Activated T-cell treated with anti-CD3 and anti-CD28 coated beads, Interleukin-2, amount 50 U/mL, for 1 hour (primary cell): ENCODE measurements at places on chromosomes 2 and 18.

DNA sequence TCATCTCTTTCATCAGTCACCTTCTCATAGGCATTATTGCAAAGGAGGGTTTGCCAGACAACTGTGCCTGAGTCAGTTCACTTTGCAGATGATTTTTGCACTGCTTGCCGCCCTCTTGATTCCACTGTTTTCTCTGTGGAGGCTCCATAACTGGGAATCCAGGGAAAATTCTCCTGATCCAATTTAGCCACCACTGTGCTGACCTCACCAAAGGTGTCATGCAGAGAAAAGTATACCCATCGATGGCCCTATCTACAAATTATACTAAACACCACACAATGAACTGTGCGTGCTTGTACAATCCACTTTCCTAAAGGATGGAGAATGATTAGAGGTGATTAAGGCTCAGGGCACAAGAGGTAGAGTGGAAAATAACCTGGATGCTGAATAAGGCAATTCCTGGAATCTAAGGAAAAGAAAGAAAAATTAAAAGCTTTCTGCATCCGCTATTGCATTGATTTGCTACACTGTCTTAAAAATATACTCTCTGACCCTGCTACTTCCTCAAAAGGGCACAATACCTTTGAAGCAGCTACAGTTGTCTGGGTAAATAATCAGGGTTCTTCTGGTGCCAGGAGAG is 409.4 kb downstream of the RIT2 start:
- no peak for DNase-seq

DNA sequence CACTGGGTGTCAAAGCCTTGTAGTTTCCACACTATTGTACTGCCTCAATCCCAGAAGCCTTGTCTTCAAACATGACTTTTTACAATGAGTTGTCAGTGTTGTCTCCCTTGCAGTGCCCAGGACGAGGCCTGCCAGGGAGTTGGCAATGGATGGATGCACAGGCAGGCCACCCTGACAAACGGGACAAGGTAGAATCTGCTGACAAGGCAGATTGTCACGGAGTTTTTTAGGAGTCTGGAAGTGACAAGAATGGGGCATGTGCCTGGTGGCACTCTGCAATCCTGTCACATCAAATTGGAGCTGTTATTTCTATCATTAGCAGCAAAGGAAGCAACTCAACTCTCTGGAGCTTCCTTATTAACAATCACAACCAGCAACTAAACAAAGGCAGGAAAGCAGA is 25.2 kb upstream of the GPR39 start:
- no peak for DNase-seq

- no peak for DNase-seq
These were observed 5.6 kb downstream of the MERTK start for GRCh38 chr2:111903930-111904439.

DNA sequence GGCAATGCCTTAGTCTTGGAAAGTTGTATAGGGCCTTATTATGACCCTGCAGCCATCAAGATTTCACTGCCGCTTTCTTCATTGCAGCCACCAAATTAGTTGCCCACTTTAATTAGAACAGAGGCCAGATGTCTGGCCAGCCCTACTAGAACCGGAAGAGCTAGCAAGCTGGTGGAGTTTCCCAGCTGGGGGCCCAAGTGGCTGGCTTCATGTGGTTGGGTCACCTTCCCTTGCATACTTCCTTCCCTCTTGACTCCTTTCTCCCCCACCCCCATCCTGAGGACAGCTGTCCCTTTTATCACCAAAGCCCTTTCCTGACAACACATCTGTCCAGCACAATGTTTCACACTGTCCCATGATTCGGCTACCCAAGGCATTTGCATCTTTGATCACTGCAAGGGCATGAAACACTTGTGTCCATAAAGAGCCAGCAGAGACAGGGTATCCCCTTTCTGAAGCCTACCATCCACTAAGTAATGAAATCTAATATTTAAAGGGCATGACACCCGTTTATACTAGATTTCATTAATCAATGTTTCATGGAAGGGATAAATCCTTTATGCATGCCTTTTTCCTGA is 187.2 kb downstream of the BCL11A start:
- no peak for DNase-seq

DNA sequence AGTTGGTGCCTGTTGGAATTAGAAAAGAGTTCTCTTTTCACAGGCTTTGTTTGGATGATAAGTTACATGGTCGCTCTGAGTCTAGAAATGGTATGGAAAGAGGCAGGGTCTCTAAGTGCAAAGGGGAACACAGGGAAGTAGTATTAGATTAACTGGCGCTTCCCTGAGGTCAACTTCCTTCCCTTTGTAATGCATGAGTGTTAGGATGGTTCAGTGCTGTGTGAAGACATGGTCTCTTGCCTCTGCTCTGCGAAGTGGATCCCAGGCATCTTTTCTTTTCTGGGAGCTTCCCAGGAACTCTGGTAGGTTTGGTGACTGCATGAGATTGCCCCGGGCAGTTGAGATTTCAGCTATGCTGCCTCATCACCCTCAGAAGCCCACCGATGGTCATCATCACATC is 170.3 kb downstream of the MIB1 start:
- DNase-seq: no peak

DNA sequence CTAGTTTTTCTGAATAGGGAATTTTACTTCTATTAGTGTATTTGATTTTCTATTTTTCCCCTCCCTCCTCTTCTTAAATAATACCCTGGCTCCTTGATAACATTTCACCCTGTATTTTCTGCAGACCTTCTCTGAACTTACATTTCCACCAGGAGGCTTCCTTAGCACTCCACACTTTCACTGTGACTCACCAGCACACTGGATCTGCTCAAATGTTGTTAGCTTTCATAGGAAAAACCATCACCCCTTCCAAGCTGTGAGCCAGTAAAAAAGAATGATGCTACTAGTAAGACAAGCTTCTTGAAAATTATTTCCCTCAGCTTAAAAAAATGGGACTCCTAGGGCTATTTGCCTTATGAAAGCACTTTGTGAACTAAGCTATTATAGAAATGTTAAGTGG is 16.1 kb downstream of the SUPT7L start:
- DNase-seq: no peak

DNA sequence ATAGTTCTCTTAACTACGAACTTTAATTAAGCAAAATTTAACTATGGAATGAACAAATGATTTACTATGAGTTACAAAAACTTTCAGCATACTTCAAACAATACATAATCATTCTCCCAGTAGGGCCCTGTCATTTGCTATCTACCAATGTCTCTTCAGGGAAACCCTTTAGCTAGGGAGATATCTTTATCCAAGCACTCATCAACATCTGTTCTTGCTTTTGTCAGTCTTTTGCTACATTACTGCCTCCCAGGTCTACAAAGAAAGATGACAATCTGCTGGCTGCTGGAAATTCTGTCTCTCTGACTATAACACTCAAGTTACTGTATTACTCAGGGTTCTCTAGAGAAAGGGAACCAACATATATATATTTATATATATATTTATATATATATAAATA is 1626.3 kb upstream of the CELF4 start:
- DNase-seq: no peak

DNA sequence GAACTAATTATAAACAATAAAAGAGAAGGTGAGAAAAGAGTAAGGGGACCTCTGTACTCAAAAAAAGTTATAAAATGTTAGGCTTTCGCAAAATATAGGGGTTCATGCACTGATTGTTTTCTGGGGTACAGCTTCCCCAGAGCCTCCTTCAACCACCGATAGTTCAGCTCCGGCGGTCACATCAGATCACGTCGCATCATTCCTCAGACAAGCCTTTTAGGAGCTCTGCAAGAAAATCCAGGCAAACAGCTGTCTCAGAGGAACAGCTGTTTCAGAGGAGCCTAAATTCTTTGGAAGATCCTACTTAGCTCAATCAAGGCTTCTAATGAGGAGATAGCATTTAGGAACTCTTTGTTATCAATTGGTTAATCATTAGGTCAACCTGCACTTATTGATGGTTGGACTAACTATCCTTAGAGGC is 78.7 kb downstream of the MYCN start:
- no peak for DNase-seq

- DNase-seq: no peak
These were observed 416.6 kb upstream of the MEX3C start for GRCh38 chr18:51614033-51614432.

DNA sequence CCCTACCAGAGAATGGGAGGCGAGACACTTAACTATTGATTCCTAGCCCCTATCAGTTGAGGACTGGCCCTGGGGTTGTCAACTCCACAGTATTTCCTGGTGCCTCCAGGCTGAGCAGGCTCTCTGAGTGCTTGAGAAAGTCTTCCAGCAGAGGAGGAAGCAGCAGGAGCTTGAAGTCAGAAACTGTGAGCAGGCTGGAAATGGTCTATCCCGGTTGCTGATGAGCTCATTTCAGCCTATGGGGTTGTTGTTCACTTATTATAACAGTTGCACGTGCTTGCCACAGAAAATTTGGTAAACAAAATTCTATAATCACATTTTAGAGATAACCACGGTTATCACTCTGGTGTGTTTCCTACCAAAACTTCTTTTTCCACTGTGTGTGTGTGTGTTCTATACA is 254.7 kb upstream of the THUMPD2 start:
- no peak for DNase-seq

DNA sequence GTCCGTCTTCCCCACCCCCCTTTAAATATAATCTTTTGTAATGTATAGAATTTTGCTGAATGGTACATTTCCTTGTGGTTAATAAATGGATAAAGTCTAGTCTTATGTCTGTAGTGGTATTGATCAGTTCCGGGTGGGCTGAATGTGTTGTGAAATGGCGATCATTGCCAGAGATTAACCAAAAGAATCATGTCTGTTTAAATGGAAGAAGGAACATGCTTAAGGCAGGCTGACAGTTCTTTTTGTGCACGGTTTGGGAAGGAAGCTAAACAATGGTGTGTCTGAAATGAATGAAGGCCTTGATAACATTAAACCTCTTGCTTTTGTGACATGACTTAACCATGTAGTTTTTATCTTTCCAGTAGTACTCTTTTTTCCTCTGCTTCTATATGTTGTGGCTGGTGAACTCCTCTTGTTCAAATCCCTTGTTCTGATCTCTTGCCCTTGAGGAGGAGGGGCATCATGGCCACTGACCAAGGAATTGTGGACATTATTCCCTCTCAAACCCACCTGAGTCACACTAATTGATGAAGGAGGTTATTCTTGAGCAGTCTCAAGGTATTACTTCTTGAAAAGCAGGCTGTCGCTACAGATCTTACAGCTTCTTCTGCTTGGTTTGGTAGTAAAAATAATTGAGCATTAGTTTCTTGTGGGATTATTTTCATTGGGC is 1.7 kb downstream of the ACVR2A start:
- no peak for DNase-seq

DNA sequence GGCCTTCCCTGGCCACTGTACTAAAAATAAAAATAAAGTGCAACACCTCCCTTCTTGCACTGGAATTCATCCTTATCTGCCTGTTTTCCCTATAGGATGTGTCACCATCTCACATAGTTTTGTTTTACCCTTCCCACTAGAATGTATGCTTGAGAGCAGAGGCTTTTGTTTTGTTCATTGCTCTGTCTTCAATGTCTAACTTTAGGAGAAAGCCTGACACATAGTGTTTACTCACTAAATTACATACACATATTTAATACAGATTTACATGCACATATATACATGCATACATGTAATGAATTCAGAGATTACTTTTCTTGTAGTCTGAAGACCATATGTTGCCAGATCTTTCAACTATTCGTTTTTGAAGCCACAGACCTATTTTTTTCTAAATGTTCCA is 23.0 kb downstream of the CD302 start:
- DNase-seq: no peak
